Activated CD4-positive, alpha-beta T cell treated with anti-CD3 and anti-CD28 coated beads, Interleukin-2, amount 50 U/mL, for 24 hours (primary cell): ENCODE measurements at places on chromosomes 11 and 22.

DNA sequence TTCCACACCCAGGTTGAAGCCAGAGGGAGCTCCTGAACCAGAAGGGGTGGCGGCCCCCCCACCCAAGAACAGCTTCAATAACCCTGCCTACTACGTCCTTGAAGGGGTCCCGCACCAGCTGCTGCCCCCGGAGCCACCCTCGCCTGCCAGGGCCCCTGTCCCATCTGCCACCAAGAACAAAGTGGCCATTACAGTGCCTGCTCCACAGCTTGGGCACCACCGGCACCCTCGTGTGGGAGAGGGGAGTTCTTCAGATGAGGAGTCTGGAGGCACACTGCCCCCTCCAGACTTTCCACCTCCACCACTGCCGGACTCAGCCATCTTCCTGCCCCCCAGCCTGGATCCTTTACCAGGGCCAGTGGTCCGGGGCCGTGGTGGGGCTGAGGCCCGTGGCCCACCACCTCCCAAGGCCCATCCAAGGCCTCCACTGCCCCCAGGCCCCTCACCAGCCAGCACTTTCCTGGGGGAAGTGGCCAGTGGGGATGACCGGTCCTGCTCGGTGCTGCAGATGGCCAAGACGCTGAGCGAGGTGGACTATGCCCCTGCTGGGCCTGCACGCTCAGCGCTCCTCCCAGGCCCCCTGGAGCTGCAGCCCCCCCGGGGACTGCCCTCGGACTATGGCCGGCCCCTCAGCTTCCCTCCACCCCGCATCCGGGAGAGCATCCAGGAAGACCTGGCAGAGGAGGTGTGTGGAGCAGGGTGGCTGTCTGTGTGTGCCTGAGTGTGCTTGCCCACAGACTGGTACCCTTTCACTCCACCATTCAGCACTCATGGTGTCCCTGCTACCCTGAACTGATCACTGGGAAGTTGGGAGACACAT is 6.7 kb downstream of the PHOX2A start:
- no peak for DNase-seq

DNA sequence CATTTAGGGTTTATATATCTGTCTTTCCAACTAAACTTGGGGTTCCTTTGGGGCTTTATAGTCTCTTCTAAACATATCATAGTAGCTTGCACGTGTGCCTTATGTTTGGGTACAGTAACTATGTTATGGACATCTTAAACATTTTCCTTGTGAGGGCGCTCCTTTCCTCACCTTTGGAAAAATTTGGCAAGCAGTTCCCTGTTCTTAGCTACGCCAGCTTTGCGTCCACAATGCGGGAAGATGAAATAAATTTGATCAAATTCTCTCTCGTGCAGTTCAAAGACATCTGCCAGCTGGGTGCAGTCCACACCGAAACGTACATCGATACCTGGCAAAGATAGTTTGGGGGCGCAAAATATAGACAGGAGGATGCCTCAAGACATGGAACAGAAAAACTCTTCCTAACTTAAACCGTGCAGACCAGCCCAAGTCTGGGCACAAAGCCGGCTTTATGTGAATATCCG is 548 bp downstream of the FDXACB1 start:
- DNase-seq, result no peak

DNA sequence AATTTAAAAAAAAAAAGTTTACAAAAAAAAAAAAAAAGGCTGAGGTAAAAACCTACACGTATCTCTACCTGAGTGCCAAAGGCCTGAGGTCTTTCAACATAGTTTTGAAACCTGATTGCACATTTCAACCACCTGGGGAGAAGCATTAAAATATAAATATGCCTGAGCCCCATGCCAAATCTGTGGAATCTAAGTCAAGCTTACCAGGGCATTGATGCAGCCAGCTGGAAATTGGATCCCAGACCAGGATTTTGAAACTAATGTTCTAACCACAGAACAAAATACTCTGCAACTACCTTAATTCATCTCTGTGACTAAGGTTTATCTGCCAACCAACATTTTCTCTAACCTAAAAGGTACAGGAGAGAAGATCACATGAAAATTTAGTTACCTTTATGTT is 38.8 kb upstream of the CHRNA10 start:
- no peak for DNase-seq

- DNase-seq, result no peak
Observed at GRCh38 chr11:93735627-93736026, 5.7 kb downstream of the TAF1D start.

DNA sequence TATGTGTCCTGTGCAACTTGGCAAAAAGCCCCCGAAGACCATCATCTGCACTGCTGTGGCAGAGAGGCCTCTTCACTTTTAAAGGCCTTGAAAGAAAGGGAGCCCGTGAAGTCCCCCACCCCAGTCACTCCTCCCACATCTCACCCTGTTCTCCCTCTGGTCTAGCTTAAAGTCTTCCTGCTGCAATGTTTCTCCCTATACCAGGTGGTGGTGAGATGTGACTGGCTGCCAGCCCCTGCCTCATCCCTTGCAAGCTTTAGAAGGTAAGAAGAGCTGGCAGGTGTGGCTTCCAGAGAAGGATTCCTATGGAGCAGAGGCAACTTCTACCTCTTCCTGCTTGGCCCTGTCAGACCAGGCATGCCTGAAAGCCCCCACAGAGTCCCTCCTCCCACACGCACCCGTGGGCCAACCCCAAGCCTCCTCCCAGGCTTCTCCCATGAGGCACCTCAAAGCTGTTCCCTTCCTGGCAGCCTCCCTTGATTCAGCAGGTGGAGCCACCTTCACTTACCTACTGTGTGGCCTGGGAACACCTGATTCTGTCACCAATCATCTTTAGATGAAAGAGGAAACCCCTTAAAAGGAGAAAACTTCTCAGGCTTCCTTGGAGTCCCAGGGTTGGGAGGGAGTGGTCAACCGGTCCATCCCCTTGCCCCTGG is 4.0 kb upstream of the TRIM29 start:
- DNase-seq, result no peak

GRCh38 chr11:66631883-66632282 is 6.6 kb upstream of the RBM4 start:
- DNase-seq, result no peak

- no peak for DNase-seq
Observed at GRCh38 chr11:131463649-131464425, 93.4 kb downstream of the NTM start.

DNA sequence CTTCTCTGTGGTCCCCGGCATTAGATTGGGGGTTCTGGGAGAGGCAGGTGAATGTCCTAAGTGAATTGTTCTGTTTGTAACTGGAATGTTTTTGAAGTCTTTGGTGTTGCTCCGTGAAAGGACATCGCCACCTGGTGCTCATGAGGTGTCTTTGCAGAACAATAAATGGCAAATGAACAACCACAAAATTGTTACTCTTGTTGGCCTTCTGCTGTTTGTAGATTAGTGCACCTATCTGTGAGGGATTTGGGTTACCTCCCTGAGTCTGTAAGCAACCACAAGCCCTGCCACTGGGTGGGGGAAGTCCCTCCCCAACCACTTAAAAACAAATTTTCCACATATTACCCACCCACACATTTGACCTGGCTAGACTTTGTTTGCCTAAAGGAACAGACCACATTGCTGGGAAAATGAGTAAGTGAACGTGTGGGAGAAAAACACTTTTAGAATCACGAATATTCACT is 4.7 kb downstream of the MPEG1 start:
- peak; percentile 11 for DNase-seq

DNA sequence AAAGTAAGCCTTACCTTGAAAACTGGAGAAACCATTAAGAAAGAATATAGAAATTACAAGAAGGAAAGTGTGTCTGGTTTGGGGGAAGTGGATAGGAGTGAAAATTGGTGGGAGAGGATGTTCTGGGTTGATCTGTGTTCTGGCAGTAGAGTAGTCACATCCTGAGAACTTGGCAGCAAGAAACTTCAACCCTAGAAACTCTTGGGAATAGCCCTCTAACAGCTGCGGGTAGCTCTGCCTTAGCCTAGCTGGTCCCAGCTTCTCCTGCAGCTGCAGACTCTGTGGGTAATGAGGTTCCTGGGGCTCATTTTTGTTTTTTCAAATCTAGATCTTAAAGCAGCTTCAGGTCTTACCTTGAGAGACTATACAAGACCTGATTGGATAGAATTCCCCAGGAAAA is 24.2 kb upstream of the OR6X1 start:
- DNase-seq, result no peak

DNA sequence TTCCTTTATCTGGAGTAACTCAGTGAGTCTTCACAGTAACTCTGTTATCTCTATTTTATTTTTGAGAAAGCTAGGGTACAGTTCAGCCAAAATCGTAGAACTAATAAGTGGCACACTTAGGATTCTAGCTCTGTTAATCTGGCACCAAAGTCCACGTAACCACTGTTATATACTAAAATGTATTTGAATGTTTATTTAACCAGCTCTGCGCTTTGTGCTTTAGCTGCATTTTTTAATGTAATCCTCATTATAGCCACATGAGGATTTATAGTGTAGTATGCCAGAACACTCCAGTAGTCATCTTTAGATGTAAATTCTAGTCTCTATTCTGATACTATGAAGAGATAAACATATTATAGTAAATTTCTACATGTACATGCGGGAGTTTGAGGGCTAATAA is 36.8 kb downstream of the YAP1 start:
- DNase-seq, result no peak

DNA sequence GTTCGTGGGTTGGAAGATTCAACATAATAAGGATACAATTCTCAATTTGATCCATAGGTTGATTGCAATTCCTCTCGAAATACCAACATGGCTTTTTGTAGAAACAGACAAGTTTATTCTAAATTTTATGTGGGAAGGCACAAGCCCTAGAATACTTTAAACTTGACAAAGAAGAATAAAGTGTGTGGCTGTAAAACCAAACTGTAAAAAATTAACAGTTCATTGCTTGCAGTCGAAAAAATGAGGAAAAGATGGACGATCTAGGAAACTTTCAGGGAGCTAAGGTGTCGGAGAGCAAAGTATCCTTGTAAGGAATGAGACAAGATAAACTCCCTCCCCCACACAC is 1.0 kb upstream of the GLB1L3 start:
- DNase-seq, result no peak

DNA sequence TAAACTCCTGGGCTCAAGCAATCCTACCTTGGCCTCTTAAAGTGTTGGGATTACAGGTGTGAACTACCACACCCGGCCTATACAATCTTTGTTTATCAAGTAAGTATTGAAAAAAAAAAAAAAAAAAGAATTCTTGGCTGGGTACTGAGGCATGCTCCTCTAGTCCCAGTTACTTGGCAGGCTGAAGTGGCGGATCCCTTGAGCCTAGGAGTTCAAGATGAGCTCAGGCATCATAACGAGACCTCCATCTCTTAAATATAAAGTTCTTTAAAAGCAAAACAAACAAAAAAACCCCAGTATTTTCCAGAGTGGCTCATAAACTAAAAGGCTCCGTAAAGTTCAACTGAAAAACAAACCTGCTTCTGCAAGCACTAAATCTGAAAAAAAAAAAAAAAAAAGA is 50.3 kb upstream of the GAB2 start:
- no peak for DNase-seq

DNA sequence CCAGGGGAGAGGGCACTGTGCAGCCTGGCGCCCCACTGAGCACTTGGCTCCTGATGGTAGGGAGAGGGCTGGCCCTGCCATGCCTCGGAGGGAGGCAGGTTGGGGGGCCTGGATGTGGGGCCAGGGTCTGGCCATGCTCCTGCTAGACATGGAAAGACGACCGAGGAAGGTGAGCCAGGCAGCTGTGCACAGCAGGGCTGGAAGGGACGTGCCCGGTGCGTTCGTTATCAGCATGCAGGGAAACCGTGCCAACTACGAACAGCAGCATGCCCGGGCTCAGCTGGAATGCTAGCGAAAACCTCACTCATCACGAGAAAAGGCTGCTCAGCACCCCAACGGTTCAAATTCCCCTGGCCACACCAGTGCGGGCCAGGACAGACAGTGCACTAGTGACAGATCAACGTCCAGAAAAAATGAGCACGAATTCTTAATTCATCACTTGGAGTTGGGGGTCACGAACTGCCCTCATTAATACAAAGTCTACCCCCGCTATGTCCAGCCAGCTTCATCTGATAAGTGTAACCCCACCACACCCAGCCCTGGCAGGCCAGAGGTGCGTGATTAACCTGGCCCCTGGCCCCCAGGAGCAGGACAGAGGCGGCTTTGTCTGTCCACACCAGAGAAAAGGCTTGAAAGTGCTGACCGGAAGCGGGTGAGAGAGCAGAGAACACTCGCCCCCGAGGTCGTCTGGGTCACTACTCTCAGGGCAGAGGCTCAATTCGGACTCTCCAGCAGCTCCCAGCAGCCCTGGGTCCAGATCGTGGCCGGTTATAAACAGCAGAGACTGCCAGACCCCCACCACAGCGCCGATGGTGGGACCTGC is 84.2 kb downstream of the CELSR1 start:
- no peak for DNase-seq

GRCh38 chr11:115501893-115502589 is 2.2 kb downstream of the CADM1 start:
- no peak for DNase-seq

GRCh38 chr11:6371825-6372224 is 18.4 kb upstream of the SMPD1 start:
- DNase-seq, result no peak

- no peak for DNase-seq
Observed at GRCh38 chr11:121588747-121589146, 136.0 kb upstream of the SORL1-AS1 start.

- no peak for DNase-seq
Observed at GRCh38 chr22:48713272-48714205, 1114.1 kb downstream of the BRD1 start.

DNA sequence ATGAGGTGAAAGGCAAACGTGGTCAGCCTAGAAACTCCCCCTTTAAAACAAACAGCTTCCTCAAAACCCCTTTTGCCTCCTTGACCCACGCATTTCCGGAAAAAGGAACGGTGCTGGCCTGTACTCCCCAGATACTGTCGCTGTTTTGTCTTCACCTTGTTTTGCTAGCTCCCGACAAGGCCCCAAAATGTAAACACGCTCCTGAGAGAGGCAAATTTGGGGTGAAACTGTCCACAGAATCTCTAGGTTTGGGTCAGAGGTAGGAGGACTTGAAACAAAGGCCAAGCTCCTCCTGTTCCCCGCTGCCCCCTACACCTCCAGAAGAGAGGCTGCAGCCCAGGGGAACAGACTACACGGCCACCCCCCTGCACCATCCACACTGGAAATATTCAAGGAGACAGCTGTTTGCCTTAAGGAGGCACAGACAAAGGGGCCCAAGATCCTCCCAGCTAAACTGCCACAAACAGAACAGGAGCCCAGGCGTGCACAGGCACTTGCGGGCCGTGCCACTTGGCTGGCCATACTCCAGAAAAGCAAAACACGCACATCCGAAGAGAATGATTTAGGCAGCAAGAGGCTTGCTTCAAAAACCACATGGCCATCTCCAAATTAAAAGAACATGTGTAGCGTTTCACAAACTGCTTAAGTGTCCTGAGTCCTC is 160.5 kb upstream of the GRK3 start:
- no peak for DNase-seq

GRCh38 chr11:30316237-30316636 is 6.7 kb upstream of the ARL14EP start:
- no peak for DNase-seq

- no peak for DNase-seq
Observed at GRCh38 chr11:125412509-125412908, 83.6 kb downstream of the FEZ1 start.

- DNase-seq, result no peak
Observed at GRCh38 chr11:76670485-76671236, at the start of gene LRRC32. TSS of gene LRRC32 (minus strand) at chr11:76670747. CDS start at chr11:76665954, 4,793 bp downstream.
